ENCODE measurements at places on chromosomes 5 and 9.
A peak's percentile ranks its signal among the peaks of the same experiment; 100 is the strongest.

DNA sequence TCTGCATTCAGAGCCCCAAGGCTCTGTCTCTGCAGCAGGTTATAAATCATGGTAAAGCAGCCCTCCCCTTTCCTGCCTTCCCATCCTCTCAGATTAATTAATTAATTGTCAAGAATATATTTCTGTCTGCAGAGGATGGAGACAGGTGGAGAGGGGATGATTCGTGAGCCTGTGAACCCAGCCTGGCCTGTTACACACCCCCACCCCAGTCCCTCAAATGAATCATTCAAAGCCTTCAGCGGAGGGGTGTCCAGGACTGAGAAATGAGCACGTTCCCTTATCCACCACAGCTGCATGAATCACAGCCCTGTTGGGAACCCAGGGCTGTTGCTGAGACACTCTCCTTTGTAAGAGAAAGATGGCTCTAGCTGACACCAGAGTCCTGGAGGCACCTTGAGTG lies 56.0 kb downstream of the NIPAL4 start:
- peak; percentile 84 for DNase-seq

- no peak for DNase-seq
Measured at GRCh38 chr9:76605321-76605900, 146.4 kb downstream of the GCNT1 start.

GRCh38 chr9:98536542-98537173 lies 172.1 kb downstream of the GABBR2 start:
- peak; percentile 9 for DNase-seq

DNA sequence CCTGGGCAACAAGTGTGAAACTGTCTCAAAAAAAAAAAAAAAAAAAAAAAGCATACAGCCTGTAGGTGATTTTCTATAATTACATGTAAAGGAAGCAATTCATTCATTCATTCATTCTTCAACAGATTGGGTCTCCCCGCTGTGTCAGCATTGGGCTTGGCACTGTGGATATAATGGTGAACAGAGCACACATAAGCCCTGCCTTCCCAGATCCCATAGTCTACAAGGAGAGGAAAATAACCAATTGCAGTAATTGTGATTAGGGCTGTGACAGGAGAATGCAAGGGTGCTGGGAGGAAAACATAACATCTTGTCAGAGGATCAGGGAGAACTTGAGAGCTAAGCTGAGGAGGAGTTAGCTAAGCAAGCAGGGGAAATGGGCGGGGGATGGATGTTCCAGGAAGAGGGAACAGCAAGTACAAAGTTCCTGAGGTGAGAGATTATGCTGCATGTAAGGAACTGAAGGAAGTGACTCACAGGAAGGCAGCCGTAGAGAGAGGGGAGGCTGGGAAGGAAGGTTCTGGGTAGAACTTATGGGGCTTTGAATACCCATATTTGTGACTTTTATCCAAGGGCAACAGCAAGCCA lies 24.0 kb upstream of the KLF9 start:
- DNase-seq = peak; percentile 96

- peak; percentile 22 for DNase-seq
Measured at GRCh38 chr5:113682497-113683136, 169.1 kb downstream of the YTHDC2 start.

- peak; percentile 85 for DNase-seq
Measured at GRCh38 chr5:147554261-147554817, 44.5 kb upstream of the DPYSL3 start.

GRCh38 chr5:106521701-106522100 lies 1149.0 kb downstream of the EFNA5 start:
- DNase-seq = peak; percentile 81

DNA sequence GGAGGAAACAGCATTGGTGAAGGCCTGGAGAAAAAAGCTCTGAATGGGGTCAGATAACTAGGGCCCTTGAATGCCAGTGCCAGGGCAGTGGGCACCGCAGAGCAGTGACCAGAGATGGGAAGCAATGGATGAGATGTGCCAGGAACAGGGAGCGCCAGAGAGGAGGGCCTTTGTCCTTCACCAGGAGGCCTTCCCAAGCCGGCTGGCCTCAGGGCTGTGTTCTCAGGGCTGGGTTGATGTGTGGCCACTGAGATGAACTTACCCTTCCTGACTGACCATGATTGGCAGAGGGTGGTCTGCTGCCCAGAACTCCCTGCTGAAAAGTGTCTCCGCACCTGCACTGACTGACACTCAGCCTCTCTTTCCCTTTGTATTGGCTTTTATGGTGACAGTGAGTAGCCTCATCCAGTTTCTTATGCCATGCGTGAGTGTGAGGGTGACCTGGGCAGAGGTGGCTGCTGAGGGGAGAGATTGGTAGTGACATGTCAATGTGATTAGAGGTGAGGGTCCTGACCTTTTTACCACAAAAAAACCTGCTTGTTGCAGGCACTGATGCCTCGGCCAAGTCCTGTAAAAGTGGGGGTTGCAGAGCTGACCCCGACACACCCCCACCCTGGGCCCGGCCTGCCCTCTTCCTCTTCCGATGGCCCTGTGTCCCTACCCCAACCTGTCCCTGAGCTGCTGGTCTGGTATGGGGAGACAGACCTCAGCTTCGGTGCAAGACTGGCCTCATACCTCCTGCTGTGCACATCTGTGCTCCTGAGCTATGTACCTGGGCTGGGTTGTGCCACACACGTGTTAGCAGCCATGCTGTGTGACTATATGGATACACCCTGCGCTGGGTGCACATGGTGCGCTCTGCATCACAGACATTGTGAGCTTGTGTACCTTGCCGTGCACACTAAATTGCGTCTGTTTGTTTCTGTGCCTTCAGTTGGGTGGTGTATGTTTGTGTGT lies 57.1 kb upstream of the PSD2 start:
- no peak for DNase-seq

GRCh38 chr9:18935541-18935940 lies 97.5 kb downstream of the SAXO1 start:
- DNase-seq = peak; percentile 23

DNA sequence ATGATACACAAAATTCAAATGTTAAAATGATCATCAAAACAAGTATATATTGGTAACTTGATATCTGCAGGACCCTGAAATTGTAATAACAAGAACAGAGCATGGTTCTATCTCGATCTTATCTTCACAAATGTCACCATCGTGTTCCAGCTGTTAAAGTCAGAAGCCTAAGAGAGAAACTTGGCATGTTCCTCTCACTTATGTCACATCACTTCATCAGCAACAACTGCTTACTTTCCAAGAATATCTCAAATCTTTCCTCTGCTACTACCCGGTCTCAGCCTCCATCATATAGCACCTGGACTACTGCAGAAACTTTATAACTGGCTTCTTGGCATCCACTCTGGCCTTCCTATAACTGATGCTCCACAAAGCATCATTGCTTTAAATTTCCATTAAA lies 84.9 kb downstream of the FBN2 start:
- DNase-seq = no peak

DNA sequence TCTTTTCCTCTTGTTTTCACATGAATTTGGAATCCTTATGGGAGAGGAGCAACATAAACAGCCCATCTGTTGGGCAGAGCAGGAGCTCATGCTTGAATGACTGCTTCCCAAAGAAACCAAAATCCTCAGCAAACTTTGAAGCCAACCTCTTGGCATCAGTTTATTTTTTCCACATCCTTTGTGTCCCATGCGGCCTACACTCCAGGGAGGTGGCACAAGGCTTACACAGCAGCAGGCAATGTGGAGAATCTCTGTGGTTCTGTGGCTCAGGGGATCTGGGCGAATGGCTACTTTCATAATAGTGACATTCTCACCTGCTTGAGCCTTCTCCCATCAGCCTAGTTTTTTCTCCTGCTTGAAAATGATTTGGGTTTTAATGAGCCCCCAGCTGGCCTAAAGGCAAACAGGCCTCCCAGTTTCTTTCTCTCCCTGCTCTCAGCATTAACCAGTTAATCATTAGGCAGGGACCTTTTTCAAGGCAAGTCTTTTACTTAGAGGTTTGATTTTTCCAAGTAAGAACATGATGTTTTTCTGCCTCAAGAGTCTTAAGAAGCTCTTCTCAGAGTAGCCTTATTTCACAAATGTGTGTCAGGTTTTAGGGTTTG lies 370.3 kb downstream of the ARHGEF28 start:
- DNase-seq = no peak
